ENCODE measurements at places on chromosomes 5 and 9.

- no peak for DNase-seq
Measured at GRCh38 chr5:169413416-169413815, 112.5 kb upstream of the SLIT3 start.

GRCh38 chr9:84947412-84947972 is 278.0 kb downstream of the NTRK2 start:
- DNase-seq = no peak

DNA sequence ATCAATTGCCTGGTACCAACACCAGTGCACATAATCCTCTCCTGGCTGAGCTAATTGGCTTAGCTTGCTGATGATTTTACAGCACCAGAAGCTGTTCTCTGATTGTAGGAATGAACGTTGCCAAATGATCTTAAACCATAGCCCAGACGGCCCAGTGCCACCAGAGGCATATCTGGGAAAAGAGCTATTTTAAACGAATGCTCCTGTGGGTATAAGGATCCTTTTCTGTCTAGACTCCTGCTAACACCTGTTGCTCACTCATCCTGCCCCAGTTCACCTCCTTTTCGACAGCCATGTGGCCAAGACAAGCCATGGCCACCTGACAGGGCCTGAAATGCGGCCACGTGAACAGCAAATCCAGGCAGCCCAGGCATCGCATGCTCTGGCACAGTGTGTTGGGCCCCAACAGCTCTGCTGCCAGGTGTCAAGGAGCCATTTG is 289.9 kb upstream of the SLC30A5 start:
- DNase-seq = no peak

DNA sequence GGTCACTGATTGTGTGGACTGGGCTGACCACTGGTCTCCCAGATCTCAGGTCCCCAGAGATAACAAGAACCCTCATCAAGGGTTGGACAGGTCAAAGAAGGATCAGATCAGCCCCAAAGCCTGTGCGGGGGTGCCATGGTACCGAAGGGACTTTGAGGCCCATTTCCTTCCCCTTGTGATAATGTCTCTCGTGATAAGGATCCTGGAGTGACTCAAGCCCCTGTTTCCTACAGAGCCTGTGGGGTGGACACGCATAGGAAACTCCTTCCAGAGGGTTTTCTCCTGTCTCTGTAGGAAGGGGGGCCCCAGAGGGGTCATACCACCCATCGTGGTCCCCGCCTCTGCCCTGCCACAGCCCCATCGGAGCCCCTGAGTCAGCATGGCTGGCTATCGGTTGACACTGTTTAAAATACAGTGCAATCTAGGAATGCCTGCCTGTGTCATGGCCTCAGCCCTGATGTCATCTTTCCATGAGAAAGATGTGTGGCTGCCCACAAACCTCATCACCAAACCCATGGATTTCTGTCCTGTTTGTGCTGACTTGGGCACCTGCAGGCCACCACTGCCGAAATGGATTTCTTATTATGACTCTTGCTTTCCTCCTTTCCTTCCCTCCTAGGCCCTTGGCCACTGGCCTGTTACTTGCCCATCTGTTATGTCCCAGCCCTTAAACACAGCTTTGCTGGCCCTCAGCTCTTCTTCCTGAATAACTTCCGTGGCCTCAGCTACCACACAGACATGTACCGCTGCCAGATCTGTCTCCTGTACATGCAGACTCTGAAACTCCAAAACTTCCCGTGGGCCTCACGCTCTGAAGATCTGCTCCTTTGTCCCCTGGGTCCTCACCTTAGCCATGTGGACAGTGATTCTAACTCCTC is 2.9 kb upstream of the CSF2 start:
- DNase-seq = no peak

DNA sequence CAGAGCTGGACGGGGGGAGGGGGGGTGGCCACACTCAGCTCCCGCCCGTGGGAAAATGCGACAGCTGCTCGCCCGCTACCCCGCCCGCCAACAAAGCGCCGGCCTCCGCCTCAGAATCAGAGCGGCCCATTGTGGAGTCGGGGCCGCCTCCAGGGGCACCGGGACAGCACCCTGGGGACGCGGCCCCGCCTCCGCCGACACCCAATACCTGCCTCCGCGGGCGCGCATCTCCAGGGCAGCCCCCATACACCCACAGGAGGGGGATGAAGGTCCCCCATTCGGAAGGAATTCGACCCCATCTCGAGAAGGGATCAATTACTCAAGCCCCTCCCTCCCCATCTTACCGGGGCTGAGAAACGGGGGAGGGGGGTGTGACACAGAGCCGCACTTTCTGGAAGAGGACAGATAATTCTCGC is 1.3 kb downstream of the NOTCH1 start:
- peak; percentile 28 for DNase-seq
